ENCODE measurements at places on chromosomes 1 and 21.

DNA sequence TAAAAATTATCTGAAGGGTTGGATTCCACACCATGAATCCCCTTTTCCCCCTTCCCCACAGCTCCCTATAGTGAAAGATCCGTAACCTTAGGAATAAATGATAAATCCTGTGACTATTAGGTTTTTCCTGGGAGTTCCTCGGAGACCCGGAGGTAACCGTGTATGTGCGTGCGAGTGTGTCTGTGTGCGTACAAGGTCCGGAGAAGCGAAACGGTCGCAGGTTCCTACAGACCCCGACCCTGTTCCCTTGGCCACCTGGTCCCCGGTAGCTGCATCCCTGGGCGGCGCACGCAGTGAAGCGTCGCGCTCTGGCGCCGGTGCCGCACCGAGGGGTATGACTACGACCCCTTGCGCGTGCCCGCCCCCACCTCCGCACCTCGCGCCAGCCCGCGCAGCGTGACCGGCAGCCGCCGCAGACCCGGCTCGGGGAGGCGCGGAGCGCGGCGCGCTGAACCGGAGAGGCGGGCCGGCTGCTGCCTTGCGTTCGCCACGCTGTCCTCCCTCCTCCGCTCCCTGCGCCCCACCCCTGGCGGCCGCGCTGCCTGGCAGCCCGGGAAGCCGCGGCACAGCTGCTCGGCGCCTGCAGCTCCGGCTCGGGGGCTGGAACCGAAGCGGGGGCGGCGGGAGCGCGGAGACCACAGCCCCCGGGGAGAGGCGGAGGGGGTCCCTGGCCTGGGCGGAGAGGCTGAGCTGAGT, at the start of gene AK5:
AK5 (plus strand) TSS at position 529 of the 696 bp plus-strand sequence. CDS start 295 bp downstream, outside the sequence.
- peak; percentile 79 for DNase-seq

- no peak for DNase-seq
These were observed 194.8 kb downstream of the PTPRU start for GRCh38 chr1:29431138-29431537.

- DNase-seq = no peak
These were observed 71.1 kb upstream of the F3 start for GRCh38 chr1:94612525-94613204.

DNA sequence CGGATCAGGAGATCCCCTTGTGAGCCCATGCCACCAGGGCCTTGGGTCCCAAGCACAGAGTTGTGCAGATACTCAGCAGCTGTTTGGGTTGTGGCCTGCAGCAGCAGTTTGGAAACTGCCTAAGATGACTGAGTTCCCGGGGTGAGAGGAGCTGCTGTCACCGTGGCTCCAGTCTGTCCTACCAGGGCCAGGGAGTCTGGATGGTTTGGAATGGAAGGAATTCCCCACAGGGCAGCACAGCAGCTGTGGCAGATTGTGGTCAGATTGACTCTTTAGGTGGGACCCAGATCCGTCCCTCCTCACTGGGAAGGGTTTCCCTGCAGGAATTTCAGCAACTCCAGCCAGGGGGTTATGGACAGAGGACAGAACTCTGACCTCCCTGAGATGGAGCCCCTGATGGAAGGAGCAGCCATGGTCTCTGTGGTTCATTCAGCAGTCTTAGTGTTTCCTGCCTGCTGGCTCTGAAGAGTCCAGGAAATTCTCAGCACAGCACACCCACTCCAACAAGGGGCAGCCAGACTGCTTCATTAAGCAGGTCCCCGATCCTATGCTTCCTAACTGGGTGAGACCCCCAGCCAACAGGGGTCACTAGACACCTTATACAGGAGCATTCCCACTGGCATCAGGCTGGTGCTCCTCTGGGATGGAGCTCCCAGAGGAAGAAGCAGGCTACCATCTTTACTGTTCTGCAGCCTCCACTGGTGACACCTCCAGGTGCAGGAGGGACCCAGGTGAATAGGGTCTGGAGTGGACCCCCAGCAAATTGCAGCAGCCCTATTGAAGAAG, 51.5 kb upstream of the TNFSF4 start:
- DNase-seq = no peak

DNA sequence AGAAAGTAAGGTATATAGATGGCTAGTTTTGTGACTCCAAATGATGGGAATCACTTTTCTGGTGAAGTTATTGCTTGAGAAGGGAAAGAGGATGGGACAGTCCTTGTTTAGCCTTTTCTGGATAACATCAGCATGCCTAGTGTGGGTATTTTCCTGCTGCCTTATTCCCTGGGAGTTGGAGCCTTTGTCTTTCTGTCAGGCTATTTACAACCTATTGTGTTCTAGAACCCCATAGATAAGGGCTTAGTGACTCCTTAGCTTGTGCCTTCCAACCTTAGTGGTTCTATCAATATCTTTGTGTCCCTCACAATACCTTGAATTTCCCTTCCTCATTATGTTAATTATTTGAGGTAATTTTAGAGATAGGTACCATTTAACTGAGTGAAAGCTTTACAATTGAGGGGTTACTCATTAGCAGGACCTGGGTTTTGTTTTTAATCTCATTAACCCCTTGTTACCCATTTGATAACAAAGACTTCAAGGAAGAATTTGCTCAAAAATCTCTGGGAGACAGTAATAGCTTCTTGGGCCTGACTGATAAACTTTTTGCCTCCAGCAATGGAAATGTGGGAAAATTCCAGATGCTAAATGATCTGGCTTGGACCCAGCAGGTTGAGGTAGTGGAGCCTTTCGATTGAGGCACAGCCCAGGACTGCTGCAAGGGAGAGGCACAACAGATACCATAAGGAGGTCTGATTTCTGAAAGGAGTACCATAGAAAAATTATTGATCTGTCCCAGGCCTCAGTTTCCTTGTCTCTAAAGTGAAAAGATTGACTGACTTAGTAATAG, 49.0 kb downstream of the CACHD1 start:
- DNase-seq = no peak

GRCh38 chr1:47645151-47645550, 207.3 kb downstream of the FOXD2 start:
- peak; percentile 27 for DNase-seq

- DNase-seq = no peak
These were observed 285.1 kb downstream of the CACNA1E start for GRCh38 chr1:181768211-181768929.

DNA sequence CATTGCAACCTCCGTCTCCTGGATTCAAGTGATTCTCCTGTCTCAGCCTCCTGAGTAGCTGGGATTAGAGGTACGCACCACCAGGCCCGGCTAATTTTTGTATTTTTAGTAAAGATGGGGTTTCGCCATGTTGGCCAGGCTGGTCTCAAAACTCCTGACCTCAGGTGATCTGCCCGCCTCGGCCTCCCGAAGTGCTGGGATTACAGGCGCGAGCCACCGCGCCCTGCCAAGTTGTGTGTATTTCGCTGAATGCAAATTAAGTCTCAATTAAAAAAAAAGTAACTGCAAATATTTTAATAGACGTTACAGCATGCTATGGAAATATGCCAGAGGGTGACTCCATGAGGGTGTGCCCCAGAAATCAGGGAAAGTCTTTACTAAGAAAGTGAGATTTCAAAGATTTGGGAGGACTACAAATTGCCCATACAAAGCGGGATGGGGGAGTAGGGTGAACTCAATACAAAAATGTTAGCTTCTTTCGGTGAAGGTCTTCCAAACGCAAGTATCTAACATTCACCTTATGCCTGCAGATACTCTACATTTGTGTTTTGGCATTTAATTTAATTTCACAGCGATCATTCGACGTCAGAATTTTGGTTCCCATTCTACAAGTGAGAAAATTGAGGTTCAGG, 85.6 kb downstream of the NKAIN1 start:
- no peak for DNase-seq

- no peak for DNase-seq
These were observed 118.1 kb upstream of the SGIP1 start for GRCh38 chr1:66415866-66416265.

DNA sequence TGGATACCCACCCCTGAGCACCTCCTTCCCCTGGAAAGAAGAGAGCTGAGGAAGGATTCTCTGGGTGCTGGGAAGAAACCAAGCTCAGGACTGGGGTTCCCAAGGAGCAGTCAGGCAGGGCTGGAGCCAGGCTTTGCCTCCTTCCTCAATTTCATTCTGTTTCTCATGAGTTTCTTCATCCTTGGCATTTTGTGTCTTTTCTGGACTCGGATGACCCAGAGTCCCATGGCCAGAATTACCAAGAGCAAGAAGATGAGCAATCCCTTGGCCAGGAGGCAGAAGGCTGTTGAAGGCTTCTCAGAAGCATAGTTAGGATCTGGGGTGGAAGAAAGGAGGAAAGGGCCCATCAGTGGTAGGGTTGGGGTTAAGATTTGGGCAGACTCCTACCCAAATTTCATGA, 2.5 kb downstream of the SLAMF9 start:
- DNase-seq = no peak

DNA sequence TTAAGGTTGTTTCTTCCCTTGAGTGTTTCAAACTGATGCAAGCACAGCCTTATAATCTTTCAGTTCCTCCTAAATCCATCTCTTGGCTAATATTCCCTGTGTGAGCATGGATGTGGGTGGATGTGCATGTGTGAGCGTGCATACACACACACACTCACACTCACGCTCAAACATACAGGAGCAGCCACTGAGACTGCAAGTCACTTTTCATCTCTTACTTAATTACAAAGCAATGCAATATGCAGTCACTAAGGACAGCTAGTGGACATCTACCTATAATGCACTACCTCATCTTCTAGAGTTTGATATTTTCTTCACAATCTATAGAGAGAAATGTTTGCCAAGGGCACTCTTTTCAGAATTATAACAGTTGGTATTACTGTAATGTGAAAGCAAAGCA, 1.4 kb downstream of the ESRRG start:
- DNase-seq = no peak

DNA sequence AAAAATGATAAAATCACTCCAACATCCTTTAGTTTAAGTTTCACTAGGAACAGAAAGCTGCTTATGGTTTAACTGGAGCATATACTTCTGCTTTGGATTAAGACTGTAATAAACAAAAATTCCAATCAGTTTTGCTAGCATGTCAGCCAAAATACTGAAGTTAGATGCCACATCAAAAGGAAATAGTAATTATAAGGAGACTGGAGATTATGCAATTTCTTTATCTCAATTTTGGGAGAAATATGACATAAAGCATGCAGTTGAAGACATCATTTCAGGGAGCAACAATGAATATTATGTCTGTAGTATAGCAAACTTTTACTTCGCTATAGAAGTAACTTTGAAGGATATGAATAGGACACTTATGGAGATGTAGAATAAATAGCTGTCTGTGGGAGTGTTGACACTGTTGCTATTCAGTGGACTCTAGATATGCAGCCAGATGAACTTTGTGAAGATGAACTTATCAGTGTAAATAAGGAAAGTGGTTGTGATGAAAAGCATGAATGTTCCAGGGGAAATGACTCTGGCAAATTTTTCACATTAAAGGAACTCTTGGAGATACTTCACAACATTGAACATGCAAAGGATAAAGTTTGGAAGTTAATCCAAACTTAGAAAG, 107.8 kb downstream of the RABGAP1L start:
- DNase-seq = no peak

GRCh38 chr21:16264319-16264718, 534.5 kb downstream of the USP25 start:
- no peak for DNase-seq

DNA sequence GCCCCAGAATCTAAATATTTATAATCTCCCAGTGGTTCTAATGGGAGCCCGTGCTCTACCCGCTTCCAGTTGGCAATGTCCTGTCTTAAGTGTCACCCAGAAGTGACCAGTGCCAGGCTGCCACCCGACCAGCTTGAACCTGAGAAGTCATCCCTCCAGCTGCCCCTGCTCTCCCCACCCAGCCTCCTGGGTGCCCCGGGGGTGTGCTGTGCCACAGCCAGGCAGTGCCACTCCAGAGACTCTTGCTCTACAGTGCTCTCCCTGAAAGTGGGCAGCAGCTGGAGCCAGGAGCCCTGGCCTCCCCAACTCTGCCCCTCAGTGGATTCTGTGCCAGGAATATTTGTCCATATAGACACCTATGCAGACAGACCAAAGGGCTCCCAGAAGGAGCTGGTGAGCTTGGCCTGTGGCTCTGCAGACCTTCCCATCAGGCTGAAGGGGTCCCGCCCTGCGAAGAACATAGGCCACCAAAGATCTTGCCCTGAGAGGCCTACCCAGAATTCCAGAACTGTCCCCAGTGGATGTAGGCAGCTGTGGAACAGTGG, 9.0 kb upstream of the EPS8L3 start:
- peak; percentile 44 for DNase-seq

DNA sequence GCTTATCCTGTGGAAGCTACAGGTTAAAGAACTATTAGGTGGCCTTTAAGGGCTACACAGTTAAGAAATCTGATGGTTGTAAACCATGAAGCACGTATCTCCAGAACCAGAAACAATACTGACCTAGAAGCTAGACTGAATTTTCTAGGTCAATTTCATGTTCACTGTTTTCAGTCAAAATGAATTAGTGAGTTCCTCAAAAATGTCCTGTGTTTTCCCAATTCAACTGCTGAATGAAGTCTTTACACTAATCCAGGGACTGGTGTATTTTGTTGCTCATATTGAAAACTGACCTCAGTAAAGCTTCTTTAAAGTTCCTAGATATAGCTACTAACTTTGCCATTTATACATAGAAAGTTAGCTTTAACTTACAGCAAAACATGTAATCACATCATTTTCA, 6.0 kb downstream of the HNRNPU start:
- DNase-seq = no peak

- no peak for DNase-seq
These were observed 355.4 kb downstream of the BRINP2 start for GRCh38 chr1:177526201-177526600.

DNA sequence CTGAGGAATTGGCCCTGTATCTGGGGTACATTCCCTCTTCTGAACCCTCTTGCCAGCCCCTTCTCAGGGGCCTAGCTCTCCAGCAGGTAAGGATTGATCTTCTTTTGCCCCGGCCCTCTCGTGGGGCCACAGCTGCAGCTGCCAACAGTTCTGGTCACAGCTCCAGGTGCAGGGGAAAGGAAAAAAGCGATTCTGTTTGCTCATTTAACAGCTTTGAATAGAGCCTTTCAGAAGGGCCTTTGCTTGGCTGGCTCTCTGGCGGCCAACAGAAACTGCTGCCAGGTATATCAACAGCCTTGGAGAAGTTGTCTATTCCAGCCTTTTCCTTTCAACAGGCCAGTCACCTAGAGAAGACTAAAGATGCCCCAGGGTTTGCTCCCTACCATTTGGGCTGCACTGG, 16.1 kb upstream of the FMOD start:
- DNase-seq = no peak

- DNase-seq = no peak
These were observed 279.3 kb upstream of the VAMP3 start for GRCh38 chr1:7491818-7492173.

- DNase-seq = no peak
These were observed 22.9 kb downstream of the RNU1-1 start for GRCh38 chr1:16491056-16491675.

DNA sequence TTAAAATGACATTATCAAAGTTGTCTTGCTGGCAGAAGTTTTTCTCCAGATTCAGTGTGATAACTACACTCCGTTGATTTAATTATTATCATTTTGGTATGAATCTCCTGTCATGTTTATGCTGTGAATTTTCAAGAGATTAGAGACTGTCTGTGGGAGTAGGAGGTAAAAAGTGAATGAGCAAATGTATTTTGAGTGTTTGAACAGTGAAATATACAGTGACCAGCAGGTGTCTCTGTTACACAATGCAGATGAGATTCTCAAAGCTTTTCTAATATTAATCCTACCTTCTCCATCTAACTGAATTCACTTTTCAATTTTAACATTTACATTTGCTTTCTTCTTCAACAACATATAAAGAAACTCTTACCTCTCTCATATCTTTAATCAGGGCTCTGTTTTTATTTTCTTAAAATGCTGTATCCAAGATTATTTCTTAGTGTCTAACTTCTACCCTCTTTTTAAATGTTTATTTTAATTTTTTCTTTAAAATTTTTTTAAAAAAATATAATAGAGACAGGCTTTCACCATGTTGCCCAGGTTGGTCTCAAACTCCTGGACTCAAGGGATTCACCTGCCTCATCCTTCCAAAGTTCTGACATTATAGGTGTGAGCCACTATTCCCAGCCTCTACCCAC, 20.9 kb upstream of the HSPA13 start:
- no peak for DNase-seq
